Caco-2 (cell line): ENCODE measurements at places on chromosomes 7 and 10. TPM values are rescaled to one million over a fixed set of nuclear protein-coding genes. Genes with fewer than 3 reads are reported as not detected.

The PRRT4 gene
- 0.37 and 0.43 TPM in 2 replicates for total RNA-seq

GRCh38 chr7:131235489-131236317 is 92.0 kb upstream of the MKLN1 start:
- no peak for DNase-seq

DNA sequence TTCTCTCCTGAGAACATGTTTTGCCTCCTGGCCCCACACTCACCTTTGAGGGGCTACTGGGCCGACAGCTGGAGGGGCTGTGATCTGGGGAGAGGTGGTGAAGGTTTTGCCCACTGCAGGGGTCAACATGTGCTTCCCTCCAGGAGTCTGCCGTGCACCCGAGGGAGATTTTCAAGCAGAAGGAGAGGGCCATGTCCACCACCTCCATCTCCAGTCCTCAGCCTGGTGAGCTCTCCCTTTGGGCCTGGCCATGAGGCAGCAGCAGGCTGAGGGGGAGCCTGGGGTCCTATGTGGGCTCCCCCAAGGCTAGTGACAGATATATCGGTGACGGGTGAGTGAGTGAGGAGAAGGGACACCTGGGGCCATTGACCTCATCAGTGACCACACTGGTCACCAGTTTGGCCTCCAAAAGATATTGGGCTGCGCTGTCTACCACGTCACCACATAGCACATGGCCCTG is 6.6 kb downstream of the PGAM2 start:
- DNase-seq: no peak

The C10orf53 gene
- total RNA-seq: not detected in 2 replicates

- DNase-seq: no peak
Observed at GRCh38 chr10:109880886-109881768, 42.2 kb downstream of the XPNPEP1 start.

The SND1 gene
- total RNA-seq: 274 and 276 TPM in 2 replicates

The CACNB2 gene
- 0.98 and 1.8 TPM in 2 replicates for total RNA-seq

GRCh38 chr10:59342000-59342399 is 20.3 kb downstream of the FAM13C start:
- no peak for DNase-seq

The C10orf67 gene
- not detected in 2 replicates for total RNA-seq

GRCh38 chr10:75023074-75023473 is 88.4 kb upstream of the SAMD8 start:
- DNase-seq: no peak

The SPOCK2 gene
- 1.6 and 3.0 TPM in 2 replicates for total RNA-seq

- DNase-seq: no peak
Observed at GRCh38 chr10:121524157-121524817, 74.0 kb downstream of the FGFR2 start.

DNA sequence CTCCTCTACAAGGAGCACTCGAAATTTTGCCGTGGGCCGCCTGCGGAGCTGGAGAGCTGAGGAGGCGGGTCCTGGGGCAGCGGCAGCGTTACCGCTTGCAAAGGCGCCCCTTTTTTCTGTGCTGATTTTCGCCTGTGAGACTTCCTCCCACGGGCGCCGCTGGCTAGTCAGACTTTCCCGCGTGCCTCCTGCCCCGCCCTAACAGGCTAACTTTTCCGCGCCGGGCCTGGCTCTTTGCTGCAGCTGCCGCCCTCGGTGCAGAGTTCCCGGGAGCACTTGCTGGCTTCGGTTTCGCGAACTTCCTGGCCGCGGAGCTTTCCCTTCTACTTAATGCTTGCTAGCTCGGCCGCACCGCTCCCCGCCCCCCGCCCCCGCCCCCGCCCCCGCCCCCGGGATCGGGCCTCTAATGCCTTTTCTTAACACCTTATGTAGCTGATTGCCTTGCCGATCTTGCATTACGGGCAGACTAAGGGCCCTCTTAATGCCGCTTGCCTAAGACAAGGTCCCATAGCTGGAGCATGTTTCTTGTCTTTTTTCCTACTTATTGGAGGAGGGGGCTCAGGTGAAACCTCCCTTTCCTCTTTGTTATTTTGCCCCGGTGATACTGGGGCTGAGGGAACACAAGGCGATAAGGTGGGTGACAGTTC is 37.9 kb upstream of the RASGEF1A start:
- DNase-seq: peak; percentile 72

The CPA4 gene
- 0.59 and 0.72 TPM in 2 replicates for total RNA-seq

The PRPS1L1 gene
- not detected in 2 replicates for total RNA-seq

DNA sequence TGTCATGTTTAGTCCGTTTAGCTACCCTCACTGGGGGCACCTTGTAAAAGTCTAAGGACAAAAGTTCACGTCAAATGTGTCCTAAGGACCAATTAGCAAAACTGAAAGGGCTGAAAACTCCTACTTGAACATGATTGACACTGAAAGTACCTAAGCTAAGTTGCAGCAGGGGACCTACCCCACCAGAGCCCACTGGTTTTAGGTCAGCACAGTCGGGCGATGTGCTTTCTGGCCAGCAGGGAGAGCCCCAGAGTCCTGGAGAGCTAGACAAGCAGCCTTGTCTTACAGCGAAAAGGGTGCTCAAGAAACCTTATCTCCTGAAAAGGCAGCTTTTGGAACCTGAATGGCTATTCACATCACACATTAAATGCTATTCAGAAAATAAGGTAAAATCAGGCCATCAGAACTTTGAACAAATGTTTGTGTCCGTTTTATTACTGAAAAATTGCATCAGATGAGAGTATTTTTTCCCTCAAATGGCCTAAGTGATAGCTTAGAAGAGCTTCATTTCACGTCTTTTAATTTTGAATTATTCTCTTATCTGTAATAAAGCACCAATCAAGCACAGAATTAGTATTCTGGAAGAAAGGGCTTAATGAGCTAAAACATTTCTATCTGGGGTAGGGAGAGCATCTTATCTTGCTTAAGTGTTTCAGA is 52.2 kb upstream of the MKI67 start:
- DNase-seq: peak; percentile 45

GRCh38 chr7:100667331-100668068 is 6.0 kb upstream of the GNB2 start:
- DNase-seq: no peak

GRCh38 chr10:78572565-78572964 is 496.2 kb upstream of the ZMIZ1 start:
- DNase-seq: no peak

The FAM25A gene
- total RNA-seq: not detected in 2 replicates

The HTR5A gene
- not detected in 2 replicates for total RNA-seq

DNA sequence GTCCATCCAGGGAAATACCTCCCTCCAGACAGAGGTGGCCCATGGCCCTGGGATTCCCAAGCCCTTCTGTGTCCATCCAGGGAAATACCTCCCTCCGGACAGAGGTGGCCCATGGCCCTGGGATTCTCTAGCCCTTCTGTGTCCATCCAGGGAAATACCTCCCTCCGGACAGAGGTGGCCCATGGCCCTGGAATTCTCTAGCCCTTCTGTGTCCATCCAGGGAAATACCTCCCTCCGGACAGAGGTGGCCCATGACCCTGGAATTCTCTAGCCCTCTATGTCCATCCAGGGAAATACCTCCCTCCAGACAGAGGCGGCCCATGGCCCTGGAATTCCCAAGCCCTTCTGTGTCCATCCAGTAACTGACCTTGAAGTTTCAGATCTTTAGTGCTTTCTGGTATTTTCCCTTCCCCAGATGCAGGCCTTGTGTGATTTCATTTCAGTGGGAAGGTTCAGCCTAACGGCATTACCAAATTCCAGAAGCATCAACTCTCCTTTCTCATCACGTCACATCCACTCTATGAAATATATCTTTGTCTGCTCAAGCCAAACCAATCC is 28.8 kb upstream of the DIP2C start:
- no peak for DNase-seq

GRCh38 chr10:61751599-61751998 is 88.9 kb downstream of the CABCOCO1 start:
- no peak for DNase-seq

The SPAM1 gene
- total RNA-seq: not detected in 2 replicates

DNA sequence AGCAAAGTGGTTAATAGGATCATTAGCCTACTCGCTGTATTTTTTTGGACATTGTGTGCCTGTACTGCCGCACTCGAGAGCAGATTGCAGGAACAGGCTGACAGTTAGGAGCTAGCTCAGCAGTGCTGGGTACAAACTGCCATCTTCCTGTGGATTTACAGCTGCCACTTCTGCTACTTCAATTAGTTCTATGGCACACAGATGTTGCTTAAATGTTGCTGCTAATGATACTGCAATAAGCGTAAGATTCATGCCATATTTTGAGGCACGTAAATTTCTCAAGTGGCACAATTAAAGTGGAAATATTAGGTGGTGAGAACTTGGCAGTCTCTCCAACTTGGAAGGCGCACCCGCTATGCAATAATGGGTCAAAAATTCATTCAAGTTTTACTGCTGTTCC is 171.9 kb downstream of the EBF3 start:
- DNase-seq: no peak

The PON1 gene
- total RNA-seq: not detected in 2 replicates

GRCh38 chr7:142889816-142890215 is 4.3 kb upstream of the TRPV6 start:
- DNase-seq: no peak
